ENCODE measurements at places on chromosomes 12 and 14.
A peak's percentile ranks its signal among the peaks of the same experiment; 100 is the strongest.

- no peak for DNase-seq
Observed at GRCh38 chr12:5318874-5319273, 113.0 kb upstream of the NTF3 start.

- DNase-seq, result no peak
Observed at GRCh38 chr14:23045419-23046357, 3.7 kb downstream of the PSMB11 start.

- no peak for DNase-seq
Observed at GRCh38 chr12:57727758-57728395, 10.7 kb downstream of the AGAP2 start.

DNA sequence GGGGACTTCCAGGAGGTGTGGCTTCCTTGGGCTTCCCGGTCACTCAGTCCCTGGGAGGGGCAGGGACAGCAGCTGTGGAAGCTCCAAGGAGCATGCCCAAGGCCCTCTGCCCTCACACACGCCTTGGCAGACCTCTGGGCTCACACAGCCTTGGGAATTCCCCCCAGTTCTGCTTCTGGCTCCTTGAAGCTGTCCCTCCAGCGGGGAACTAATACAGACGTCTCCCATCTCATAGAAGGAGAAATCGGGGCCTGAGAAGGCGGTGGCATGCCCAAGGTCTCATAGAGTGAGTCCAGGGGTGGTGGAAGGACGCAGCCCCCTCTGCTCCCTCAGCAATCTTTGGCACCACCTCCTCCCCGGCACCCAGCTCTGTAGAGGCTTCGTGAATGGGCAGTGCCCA, 15.7 kb upstream of the TMEM119 start:
- DNase-seq, result no peak

DNA sequence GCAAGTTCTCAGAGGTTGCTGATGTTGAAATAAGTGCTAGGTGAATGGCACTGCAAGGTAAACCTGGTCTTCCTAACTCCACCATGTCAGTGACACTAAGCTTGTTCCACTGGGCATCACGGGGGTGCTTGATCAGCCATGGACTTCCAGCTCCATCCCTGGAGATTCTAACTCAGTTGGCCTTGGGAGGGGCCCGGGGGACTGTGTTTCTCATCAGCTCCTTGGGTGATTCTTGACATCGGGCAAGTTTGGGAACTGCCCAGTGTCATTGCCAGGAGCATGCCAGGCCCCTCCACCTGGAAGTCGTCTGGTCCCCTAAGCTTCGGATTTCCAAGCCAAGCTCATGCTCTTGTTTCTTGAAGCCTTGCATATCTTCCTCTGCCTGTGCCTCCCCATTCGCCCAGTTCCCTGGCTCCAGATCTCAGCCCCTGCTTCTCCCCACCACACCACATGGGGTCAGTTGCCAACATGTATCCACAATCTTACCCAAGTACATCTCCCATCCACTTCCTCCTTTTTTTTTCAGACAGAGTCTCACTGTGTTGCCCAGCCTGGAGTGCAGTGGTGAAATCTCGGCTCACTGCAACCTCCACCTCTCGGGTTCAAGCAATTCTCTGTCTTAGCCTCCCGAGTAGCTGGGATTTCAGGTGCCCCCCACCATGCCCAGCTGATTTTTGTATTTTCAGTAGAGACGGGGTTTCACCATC, 30.7 kb upstream of the RFLNA start:
- DNase-seq, result no peak

DNA sequence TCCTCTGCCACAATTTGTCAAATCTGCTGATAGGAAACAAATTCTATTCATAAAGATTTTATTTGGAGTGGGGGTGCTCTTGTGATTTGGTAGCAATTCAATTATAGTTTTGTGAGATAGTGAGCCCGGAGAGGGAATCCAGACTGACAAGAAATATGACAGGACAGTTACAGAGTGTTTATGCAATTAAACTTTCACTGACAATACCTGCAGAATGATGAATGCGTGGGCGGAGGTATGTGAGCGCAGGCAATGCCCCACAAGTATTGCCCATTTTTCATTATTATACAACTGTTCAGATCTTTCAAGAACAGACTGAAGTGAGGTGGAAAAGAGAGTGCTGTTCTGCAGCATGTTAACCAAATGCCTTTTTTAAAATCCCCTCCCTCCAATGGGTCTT, 259.0 kb downstream of the EGLN3 start:
- DNase-seq, result no peak

GRCh38 chr12:76085520-76085868, 1.0 kb upstream of the NAP1L1 start:
- no peak for DNase-seq

DNA sequence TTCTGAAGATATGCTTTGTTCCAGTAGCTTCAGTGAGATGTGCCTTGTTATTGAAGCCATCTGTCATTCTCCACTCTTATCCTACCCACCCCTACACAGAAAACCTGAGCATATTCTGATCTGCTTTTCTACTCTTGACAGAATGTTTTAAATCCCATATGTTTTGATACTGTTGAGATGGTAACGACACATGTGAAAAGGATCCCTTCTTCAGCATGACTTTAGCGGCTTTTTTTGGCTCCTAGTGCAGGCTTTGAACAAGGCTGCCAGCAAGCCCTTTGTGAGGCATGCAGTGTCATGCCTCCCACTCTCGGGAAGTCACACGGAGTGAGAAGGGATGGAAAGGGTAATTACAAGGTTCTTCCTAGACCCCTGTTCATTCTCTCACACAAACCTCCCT, 228.8 kb upstream of the RGS6 start:
- peak; percentile 86 for DNase-seq

- no peak for DNase-seq
Observed at GRCh38 chr12:130992448-130992847, 38.7 kb downstream of the ADGRD1 start.

GRCh38 chr14:98840091-98840490, 431.9 kb downstream of the BCL11B start:
- no peak for DNase-seq

GRCh38 chr14:94499673-94500072, 9.6 kb downstream of the SERPINA12 start:
- DNase-seq, result no peak

DNA sequence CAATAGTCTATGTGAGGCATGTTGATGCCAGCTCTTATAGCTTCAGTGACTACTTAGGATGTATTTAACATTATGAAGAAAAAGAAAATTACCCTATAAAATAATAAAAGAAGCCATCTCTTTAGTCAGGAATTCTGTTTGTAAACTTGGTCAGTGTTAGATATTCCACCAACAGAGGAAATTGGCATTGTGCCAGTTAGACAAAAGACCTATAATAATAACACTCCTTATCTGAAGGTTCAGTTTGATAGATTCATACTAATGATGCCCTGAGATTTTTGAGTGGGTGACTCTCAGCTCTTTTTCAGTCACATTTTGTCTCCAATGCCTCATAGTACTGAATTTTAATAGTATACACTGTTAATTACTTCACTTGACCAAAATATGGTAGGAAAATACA, 6.6 kb downstream of the SYT10 start:
- no peak for DNase-seq

All from femur (tissue), 1 donor.